ENCODE measurements at places on chromosomes 16 and 17. TPM values are rescaled to one million over a fixed set of nuclear protein-coding genes. Genes with fewer than 3 reads are reported as not detected.
A peak's percentile ranks its signal among the peaks of the same experiment; 100 is the strongest.

- peak; percentile 94 for DNase-seq
- H3K4me1 ChIP-seq, result no peaks in the 10 kb centered on the region
- peaks cover 20% of the 10 kb centered on the region for H3K36me3 ChIP-seq
- no peak overlapping the region for H3K27ac ChIP-seq
Measured at GRCh38 chr16:495127-495748, 32.3 kb upstream of the CAPN15 start.

DNA sequence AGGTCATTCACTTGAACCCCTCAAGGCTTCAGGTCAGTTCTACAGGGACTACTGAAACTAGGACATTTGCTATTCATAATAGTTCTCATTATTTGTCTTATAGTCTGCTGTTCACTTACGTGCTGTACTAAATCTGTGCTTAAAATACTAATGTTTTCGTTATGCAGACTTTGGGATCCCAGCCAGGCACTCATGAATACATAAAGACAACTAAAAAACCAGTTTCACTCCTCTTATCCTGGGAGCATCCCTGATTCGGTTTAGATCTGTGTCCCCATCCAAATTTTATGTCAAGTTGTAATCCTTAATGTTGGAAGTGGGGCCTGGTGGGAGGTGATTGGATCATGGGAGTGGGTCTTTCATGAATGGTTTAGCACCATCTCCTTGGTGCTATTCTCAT lies 1291.8 kb downstream of the CDH11 start:
- H3K27me3 ChIP-seq, result no peaks in the 10 kb centered on the region
- DNase-seq, result no peak
- no peak overlapping the region for H3K4me3 ChIP-seq

DNA sequence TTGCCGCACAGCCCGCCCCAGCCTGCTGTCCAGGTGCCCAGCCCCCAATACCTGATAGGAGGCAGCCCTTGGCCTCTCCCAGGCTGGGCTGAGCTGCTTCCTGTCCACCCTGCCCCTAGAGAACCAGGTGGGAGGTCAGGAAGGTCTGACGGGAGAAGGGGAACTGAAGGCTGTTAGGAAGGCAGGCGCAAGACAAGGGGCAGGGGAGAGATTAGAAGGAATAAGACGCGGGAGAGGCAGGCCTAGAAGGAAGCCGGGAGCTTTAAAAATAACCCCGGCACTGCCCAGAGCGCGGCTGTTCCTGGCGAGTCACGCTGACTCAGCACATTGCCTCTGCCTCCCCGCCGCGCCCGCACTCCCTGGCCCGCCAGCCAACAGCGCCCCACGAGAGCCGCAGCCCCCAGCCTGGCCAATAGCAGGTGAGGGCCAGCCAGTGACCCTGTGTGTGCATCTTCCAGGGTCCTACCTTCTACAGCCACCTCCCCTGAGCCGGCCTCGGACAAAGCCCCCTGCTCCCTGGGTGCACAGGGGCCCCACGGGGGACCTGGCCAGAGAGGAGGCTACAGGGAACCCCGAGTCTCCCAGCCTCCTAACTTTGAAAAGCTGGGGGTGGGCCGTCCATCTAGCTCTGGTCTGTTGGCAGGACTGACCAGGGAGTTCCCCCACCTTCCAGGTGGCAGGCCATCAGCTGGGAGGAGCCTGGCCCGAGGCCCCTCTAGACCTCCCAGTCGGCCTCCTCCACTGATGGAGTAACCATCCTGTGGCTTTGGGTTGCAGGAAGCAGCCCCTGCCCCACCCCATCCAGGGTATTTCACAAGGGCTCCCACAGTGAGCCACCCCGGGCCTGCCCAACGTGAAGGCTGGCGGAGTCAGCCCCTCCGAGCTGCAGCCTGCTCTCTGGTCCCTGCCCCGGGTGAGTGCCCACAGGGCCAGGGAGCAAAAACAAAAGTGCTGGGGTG lies 4.0 kb downstream of the MAFG start:
- peak overlapping the region; percentile 64 for H3K4me3 ChIP-seq
- H3K27ac ChIP-seq, result peak overlapping the region; percentile 80
- H3K36me3 ChIP-seq, result peaks cover 35% of the 10 kb centered on the region
- H3K4me1 ChIP-seq, result peaks cover 21% of the 10 kb centered on the region

GRCh38 chr16:68251832-68252231 lies 6.7 kb downstream of the PLA2G15 start:
- no peak overlapping the region for H3K4me3 ChIP-seq
- H3K27ac ChIP-seq, result no peak overlapping the region
- H3K4me1 ChIP-seq, result peaks cover 3% of the 10 kb centered on the region
- no peak for DNase-seq
- no peaks in the 10 kb centered on the region for H3K27me3 ChIP-seq
- peaks cover 36% of the 10 kb centered on the region for H3K36me3 ChIP-seq

RAI1 gene
- 15.6 TPM for total RNA-seq

GRCh38 chr17:34645594-34645993 lies 66.2 kb downstream of the TMEM132E start:
- H3K27me3 ChIP-seq, result no peaks in the 10 kb centered on the region
- H3K4me3 ChIP-seq, result no peak overlapping the region
- no peaks in the 10 kb centered on the region for H3K36me3 ChIP-seq
- DNase-seq, result no peak
- no peak overlapping the region for H3K27ac ChIP-seq

GRCh38 chr16:9363520-9363919 lies 272.1 kb downstream of the HAPSTR1 start:
- no peak for DNase-seq
- H3K27me3 ChIP-seq, result no peaks in the 10 kb centered on the region
- no peak overlapping the region for H3K27ac ChIP-seq
- H3K4me1 ChIP-seq, result no peaks in the 10 kb centered on the region
- no peaks in the 10 kb centered on the region for H3K36me3 ChIP-seq

DNA sequence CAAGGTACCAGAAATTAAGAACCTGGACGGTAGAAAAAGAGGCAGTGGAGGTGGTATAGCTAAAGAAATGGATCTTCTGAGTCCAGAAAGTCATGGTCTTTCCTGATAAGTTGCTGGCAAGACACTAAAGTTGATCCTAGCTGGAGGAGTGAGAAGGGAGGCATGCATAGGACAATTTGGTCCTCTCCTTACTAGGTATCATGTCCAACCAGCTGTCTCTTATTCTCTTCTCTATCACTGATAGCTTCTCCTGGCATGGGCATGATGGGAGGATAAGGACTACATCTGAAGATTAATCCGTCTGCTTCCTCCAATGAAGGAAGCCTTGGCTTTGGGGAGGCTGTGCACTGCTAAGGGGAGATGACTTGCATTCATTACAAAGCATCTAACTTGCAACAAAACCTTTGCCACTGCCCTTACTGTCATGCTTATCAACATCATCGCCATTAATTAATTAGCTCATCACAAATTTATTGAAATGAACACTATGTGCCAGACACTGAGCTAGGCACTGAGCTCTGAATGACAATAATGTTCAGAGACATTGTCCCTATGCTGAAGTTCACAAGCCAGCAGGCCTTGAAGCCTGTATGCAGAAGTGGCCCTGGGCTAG lies 3.1 kb upstream of the FAM117A start:
- no peak overlapping the region for H3K4me3 ChIP-seq

DRC3 gene
- total RNA-seq, result 2.9 TPM

DNA sequence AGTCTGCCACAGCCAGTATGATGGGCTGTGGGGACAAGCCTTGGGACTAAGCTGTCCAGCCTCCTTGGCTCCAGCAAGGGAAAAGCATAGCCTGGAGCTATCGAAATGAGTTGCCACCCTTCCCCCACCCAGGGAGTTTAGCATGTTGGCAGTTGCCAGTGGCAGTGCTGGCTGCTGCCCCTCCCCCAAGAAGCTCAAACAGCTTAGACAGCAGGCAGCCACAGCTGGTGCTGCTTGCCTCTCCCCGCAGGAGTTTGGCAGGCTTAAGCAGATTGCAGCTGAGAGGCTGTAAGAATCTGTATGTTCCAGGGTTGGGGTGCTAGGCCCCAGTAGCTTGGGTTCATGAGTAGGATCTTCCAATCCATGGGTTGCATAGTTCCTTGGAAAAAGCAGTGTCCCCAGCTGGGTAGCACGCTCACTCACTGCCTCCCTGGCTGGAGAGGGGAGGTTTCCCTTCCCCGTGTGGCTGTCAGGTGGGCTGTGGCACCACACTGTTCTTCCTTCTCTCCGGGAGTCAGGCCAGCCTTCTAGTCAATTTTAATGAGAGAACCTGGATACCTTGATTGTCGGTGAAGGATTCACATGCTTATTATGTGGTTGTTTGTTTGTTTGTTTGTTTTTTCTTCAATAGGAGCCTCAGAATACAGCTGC lies 506.1 kb downstream of the CDH11 start:
- no peak overlapping the region for H3K4me3 ChIP-seq
- H3K27ac ChIP-seq, result no peak overlapping the region
- no peaks in the 10 kb centered on the region for H3K36me3 ChIP-seq
- H3K4me1 ChIP-seq, result no peaks in the 10 kb centered on the region
- DNase-seq, result no peak
- H3K27me3 ChIP-seq, result no peaks in the 10 kb centered on the region

MFAP4 gene
- total RNA-seq, result 3.8 TPM

CRHR1 gene
- not detected for total RNA-seq

Measured in osteoblast (primary cell).